ENCODE measurements at places on chromosomes 16 and 17.

DNA sequence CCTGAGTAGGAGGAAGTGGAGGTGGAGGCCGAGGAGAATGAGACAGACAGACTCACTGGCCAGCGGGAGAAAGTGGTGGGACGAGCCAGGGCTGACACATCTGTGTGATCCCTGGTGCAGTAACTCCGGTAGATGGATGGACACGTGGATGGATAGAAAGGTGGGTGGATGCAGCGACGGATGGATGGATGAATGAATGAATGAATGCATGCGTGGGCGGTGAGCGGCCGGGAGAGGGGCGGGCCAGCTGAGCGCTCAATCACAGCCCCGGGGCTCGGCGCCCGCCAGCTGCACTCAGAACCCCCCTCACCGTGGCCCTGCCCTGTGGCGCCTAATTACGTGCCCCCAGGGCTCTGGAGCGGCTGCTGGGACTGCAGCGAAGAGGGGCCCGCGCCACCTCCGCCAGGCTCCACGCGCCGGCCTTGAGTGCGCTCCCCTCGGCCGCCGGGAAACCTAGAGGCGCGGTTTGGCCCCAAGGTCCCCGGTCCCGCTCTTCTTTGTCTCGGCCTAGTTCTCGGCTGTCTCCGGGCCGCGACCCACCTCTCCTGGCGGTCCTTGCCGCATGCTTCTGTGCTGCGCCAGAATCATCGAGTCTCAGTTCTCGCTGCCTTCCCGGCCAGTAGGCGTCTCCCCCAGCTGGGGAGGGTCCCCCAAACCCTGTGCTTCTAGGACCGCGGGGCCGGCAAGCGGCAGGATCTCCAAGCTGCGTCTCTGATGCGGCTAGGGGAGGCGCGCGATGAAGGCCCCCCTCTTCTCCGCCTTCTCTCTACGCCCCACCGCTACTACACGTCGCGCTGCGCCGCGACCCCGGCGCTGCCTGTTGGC, 41.0 kb downstream of the RAI1 start:
- no peak for DNase-seq

- no peak for DNase-seq
Observed at GRCh38 chr17:2191785-2192184, 111.8 kb downstream of the SMG6 start.

GRCh38 chr17:39143552-39144093, 7.8 kb downstream of the PLXDC1 start:
- no peak for DNase-seq

- DNase-seq = no peak
Observed at GRCh38 chr16:56989988-56990387, 631 bp downstream of the NLRC5 start.

DNA sequence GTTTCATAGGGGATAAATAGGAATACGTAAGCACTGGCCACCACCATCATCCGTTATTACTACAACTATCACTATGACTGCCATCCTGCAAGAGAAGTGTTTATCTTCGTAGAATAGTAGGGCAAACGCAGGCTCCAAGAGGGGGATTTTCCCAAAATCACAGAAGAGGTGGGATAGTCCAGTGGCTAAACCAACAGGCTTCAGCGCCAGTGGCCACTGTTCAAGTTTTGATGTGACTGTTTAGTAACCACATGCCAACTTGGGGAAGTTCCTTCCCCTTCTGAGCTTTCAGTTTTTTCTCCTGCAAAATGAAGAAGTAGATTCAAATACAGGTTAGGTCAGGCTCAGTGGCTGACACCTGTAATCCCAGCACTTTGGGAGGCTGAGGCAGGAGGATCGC, 60.7 kb upstream of the GRIN2A start:
- DNase-seq = no peak

DNA sequence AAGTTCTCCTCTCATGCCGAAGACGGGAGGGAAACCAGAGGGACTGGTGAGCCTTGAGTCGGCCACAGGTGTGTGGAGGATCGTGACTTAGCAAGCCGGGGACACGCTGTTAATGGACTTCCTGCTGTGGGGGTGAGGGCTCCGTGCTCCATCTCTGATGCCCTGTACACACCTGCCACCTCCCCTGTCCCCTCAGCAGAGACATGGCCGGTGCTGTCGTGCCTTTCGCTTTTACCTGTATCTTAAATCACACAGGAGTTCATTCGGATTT, 75.9 kb upstream of the ZNF750 start:
- no peak for DNase-seq

- peak; percentile 69 for DNase-seq
Observed at GRCh38 chr17:48816774-48817590, at the start of gene TTLL6. Gene TTLL6, minus strand, starts transcription at chr17:48817229. Its CDS starts 157 bp downstream, at chr17:48817072.

DNA sequence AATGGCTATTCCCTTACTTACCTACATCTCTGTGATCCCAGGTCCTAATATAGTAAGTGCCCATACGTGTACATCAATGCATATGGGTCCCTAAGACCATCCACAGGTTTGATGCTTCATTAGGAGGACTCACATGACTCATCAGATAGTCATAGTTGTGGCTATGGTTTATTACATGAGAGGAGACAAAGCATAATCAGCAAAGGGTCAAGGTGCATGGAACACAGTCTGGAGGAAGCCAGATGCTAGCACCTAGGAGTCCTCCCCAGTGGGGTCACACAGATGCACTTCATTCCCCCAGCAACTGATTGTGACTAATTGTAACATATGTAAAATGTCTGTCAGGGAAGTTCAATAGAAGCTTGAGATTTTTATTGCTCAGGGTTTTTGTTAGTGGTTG, 42.8 kb downstream of the PHKB start:
- DNase-seq = no peak

GRCh38 chr16:2319606-2320005, 20.9 kb downstream of the ABCA3 start:
- no peak for DNase-seq

GRCh38 chr17:77677211-77677610, 281.3 kb upstream of the TNRC6C start:
- DNase-seq = no peak

DNA sequence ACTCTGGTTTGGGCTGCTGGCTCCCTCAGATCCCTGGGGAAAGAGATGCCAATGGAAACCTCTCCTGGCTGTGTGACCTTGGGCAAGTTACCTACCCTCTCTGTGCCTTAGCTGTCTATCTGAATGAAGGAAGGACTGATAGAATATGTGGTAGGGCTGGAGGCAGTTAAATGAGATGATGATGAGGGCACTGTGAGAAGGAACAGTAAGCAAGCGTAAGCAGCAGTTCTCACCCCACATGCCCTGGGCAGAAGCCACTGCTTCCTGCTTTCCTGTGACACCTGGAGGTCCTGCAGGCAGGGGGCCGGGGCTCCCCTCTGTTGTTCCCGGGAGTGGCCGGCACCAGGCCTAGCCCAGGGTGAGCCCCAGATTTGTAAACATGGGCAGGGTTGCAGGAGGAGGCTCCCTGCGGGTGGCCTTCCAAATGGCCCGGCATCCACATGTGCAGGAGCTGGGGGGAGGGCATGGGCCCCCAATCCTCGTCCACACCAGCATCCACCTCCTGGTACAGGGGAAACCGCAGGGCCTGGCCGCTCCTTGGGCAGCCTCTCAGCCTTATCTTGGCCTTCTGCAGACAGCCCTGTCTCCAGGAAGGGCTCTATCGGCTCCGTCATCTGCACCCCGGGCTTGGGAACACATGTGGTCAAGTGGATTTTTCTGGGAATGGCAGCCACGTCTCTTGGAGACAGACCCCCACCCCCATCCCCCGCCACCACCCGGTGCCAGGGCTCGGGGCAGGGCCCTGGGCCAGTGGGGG, 235.6 kb upstream of the GSE1 start:
- no peak for DNase-seq

DNA sequence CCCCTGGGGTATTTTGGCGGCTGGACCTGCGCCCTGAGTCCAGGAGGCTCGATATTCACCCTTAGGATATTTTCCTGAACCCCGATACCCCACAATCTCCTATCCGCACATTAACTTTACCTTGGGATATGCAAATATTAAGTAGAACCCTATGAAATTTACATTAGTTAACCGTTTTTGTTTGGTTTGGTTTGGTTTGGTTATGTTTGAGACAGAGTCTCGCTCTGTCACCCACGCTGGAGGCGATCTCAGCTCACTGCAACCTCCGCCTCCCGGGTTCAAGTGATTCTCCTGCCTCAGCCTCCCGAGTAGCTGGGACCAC, 9.3 kb upstream of the NAGS start:
- DNase-seq = no peak

DNA sequence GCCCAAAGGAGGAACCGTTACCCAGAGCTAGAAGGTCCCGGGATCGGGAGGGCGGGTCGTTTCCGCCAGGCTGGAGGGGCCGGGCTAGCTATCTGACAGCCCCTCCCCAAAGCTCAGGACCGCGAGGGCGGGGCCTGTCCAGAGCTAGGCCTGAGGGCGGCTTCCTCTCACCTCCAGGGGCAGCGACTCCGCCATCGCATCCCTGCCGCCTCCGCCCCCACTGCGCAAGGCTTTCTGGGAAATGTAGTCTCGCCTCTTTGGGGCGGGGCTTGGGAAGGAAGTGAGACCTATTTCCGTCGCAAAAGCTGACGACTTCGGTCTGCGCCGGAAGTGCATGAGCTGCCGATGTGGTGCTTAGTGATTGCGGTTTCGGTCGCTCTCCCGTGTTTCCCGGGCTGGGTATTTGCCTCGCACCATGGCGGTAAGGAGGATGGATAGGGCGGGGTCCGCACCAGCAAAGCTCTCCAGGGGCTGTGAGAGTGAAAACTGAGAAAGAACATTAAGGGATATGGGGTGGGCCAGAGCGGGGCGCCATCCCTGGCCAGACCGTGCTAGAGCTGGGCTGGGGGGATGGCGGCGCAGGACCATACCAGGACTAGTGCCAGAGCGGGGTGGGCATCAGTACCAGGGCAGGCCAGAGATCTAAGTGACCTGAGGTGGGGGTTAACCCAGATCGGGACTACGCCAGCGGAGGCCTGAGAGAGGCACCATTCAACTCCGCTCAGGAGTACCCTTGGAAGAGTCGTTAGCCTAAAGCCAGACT, at the start of gene TMEM208:
Gene TMEM208 (plus strand): TSS at position 327 of the 763 bp plus-strand sequence. CDS start 89 bp downstream, at position 416.
- peak; percentile 99 for DNase-seq

GRCh38 chr16:31700530-31701388, 172.8 kb upstream of the ZNF267 start:
- peak; percentile 86 for DNase-seq

GRCh38 chr17:1039511-1040215, 42.7 kb downstream of the TIMM22 start:
- DNase-seq = no peak

GRCh38 chr17:43377056-43377810, 21.6 kb upstream of the ARL4D start:
- no peak for DNase-seq

DNA sequence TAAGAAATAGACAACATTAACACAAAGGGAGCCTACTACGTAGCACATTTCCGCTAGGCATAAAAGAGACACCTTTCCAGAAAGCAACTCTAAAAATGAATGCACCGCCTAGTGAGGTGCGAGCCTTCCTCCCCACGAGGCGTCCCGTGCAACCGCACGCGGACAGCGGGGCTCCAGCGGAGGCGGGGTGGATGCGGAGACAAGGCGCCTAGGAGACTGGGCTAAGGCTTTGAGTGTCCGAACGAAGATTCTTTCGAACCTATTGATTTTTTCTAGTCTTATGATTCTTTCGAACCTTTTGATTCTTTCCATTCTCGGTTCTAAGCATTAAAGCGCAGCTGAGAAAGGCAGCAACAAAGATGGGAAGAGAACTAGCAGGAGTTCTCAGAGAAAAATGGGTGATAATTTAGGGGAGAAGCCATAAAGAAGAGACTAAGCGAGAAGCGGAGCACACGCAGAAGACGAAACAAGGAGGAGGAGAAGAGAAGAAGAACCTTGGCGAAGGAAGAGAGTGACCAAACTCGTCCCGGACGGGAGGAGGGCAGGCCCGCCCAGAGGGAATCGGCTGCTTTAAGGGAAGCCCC, 394 bp upstream of the CPD start:
- peak; percentile 58 for DNase-seq

- no peak for DNase-seq
Observed at GRCh38 chr17:63986821-63987220, 11.3 kb upstream of the PRR29 start.

- DNase-seq = no peak
Observed at GRCh38 chr17:81803728-81804558, at the start of gene GCGR. Gene GCGR, plus strand, starts transcription at chr17:81804150. Its CDS starts 4,869 bp downstream, at chr17:81809019.

- DNase-seq = peak; percentile 85
Observed at GRCh38 chr17:32127158-32127897, 15.0 kb upstream of the RHOT1 start.

DNA sequence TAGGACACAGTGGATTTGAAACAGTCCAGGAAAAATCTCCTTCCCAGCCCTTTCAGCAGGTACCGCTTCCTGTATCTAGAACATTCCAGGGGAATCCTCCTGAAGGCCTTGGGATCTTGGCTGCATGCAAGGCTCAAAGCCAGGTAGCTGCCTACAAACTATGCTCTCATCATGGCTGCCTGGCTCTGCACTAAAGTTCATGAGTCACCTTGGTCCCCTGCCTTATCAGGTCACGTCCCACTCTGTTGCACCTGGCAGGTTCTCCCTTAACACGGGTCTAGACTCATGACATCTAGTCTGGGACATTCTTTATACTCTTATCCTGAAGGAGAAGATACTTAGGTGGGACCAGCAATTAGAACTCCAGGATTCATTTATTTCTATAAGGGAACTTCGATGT, 15.8 kb downstream of the FA2H start:
- no peak for DNase-seq

DNA sequence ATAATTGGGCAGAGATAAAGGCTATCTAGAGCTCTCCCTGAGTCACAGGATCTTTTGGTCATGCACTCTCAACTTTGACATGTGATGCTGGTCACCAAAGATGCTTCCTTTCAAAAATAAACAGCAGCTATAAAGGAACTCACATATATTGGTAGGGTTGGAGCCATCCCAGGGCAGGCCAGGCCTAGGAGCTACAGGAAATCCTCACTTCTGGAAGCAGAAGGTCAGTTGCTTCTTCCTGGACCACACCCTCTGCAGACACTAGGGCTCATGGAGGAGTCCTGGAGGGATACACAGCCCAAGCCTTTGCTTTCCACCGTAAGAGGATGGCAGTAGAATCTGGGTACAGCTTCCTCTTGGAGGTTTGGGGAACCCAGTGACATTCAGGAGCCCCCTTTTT, 24.6 kb downstream of the SOST start:
- no peak for DNase-seq

GRCh38 chr17:73743518-73744201, 99.4 kb upstream of the SDK2 start:
- DNase-seq = no peak

DNA sequence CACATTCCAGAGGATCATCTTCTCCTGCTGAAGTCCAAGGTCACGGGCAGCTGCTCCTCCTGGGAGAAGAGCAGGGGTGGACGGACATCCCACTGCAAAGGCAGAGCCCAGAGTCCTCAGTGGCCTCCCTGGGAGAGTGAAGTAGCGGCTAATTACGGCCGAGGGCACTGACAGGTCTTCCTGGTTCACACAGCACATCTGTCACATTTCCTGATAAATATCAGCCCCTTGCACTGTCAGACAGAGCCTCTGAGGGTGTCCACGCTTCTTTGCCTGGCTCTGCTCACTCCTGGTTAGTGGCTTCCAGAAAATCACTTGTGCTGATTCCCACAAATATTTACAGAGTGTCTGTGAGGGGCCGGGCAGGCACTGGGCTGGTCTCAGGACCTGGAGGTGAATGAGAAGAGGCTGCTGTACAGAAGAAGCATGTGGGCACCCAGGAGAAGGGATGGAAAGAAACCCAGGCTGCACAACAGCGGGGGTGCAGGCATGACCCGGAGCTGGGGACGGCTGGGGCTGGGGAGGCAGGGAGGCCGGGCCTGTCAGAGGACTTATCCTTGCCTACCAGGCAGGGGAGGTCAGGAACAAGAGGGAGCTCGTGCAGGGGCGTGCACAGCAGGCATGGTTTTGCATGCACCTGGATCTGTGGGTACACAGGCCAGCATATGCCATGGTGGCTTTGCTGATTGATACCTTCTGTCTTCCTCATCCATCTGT, 258.2 kb upstream of the TNRC6C start:
- no peak for DNase-seq

All from stimulated activated CD4-positive, alpha-beta T cell treated with anti-CD3 and anti-CD28 coated beads, Interleukin-1b, Interleukin-23, amount 100 ng/mL, for 48 hours (primary cell).